ENCODE measurements at places on chromosomes 3 and 15. TPM values are rescaled to one million over a fixed set of nuclear protein-coding genes. Genes with fewer than 3 reads are reported as not detected.

- H3K36me3 ChIP-seq, result peaks cover 45% of the 10 kb centered on the region
- no peaks in the 10 kb centered on the region for H3K27me3 ChIP-seq
- no peak for DNase-seq
- H3K4me1 ChIP-seq, result no peaks in the 10 kb centered on the region
Measured at GRCh38 chr15:64122936-64123351, 27.2 kb downstream of the SNX1 start.

GRCh38 chr3:52356126-52356525 is 40.0 kb downstream of the DNAH1 start:
- H3K36me3 ChIP-seq, result no peaks in the 10 kb centered on the region
- no peak for DNase-seq
- H3K27me3 ChIP-seq, result no peaks in the 10 kb centered on the region

- peaks cover 35% of the 10 kb centered on the region for H3K4me1 ChIP-seq
- H3K36me3 ChIP-seq, result no peaks in the 10 kb centered on the region
- H3K27me3 ChIP-seq, result no peaks in the 10 kb centered on the region
Measured at GRCh38 chr3:133535971-133536881, 37.3 kb upstream of the CDV3 start.

DNA sequence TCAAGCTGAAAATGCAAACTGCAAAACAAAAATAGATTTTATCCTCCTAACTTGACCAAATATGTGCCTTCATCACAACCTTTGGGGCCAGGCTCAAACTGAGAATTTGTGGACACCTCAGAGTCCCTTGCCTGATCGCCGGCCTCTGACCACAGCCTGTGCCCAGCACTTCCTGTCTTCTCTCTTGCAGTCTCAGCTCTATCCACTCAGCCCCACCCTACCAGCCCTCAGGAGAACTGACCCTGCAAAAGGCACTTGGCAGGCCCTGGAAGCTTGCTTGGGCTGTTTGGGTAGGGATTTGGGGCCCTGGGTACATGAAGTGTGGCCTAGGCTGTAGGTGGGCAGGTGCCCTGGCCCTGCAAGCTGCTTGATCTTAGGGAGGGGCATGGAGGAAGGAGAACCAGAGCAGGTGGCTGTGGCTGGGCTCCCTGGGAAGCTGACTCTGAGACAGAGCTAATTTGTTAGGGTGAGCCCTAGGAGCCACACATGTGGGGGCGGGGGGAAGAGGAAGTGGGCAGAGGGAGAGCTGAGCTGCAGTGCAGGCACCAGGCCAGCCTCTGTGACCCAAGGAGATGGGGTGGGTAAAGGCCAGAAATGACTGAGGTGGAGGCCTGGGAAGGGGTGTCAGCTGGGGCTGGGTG is 8.6 kb downstream of the CLEC3B start:
- no peak overlapping the region for H3K4me3 ChIP-seq
- H3K27me3 ChIP-seq, result peaks cover 2% of the 10 kb centered on the region
- H3K4me1 ChIP-seq, result peaks cover 4% of the 10 kb centered on the region
- no peak overlapping the region for H3K27ac ChIP-seq
- H3K36me3 ChIP-seq, result no peaks in the 10 kb centered on the region

GRCh38 chr15:99634576-99634975 is 68.8 kb downstream of the MEF2A start:
- no peak for DNase-seq
- no peaks in the 10 kb centered on the region for H3K36me3 ChIP-seq
- no peak overlapping the region for H3K4me3 ChIP-seq

GRCh38 chr3:47370887-47371697 is 9.7 kb upstream of the PTPN23 start:
- H3K4me3 ChIP-seq, result no peak overlapping the region
- H3K27me3 ChIP-seq, result no peaks in the 10 kb centered on the region

DNA sequence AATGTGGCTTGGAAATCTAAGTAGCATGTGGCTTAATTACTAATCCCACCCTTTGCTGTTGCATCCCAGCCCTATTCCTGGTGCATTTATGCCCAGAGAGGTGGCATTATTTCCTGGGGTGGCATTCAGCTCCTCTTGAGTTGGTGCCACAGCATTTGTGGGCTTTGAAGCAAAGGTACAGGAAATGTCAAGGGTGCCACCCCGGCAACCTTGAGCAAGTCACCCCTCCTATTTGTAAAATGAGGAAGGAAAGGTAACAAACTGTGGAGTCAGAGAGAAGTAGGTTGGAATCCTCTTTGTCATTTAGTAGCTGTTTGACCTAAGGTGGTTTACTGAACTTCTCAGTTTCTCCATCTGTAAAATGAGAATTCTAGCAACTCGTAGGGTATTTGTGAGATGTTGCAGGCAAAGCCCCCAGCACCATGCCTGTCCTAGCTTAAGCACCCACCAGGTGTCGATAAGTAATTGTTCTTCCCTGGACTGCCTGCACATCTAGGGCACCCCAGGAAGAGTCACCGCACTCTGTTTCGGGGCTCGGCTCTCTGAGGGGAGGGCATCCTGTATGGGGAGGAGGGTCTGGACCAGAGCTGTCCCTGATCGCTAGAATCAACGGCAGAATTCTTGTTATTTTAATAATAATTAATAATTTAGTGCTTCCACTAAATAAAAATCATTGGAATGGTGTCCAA is 17.1 kb downstream of the ISG20 start:
- H3K27ac ChIP-seq, result no peak overlapping the region
- no peak overlapping the region for H3K4me3 ChIP-seq
- no peaks in the 10 kb centered on the region for H3K36me3 ChIP-seq
- no peak for DNase-seq
- peaks cover 14% of the 10 kb centered on the region for H3K4me1 ChIP-seq

The PHLDB2 gene
- total RNA-seq, result 171 TPM

GRCh38 chr3:161104561-161105551 is at the start of gene B3GALNT1:
Gene B3GALNT1 (minus strand): TSS chr3:161105349. CDS start chr3:161086754, 18,595 bp downstream.
- H3K27ac ChIP-seq, result peak within 1 kb of the TSS; percentile 52
- peaks cover 4% of the 10 kb centered on the region for H3K4me1 ChIP-seq
- peak; percentile 74 for DNase-seq
- no peaks in the 10 kb centered on the region for H3K36me3 ChIP-seq
- no peaks in the 10 kb centered on the region for H3K27me3 ChIP-seq

The SNX4 gene
- 40.4 TPM for total RNA-seq

The HTD2 gene
- 7.7 TPM for total RNA-seq

DNA sequence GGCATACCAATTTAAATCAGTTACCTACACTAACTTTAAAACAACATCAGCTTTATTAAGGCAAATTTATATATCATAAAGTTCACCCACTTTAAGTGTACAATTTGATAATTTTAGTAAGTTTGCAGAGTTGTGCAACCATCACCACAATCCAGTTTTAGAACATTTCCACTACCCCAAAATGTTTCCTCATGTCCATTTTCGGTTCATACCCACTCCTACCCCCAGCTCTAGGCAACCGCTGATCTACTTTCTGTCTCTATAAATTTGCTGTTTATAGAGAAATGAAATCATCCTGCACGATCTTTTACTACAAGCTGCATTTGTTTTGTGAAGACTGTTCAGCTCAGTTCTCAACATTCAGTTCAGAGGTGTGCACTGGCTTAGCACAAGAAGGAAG is 31.5 kb upstream of the FAM81A start:
- H3K4me1 ChIP-seq, result no peaks in the 10 kb centered on the region
- H3K27me3 ChIP-seq, result no peaks in the 10 kb centered on the region
- no peak overlapping the region for H3K27ac ChIP-seq
- H3K4me3 ChIP-seq, result no peak overlapping the region
- no peak for DNase-seq

- no peak for DNase-seq
- no peak overlapping the region for H3K27ac ChIP-seq
- H3K36me3 ChIP-seq, result no peaks in the 10 kb centered on the region
- no peaks in the 10 kb centered on the region for H3K4me1 ChIP-seq
- H3K27me3 ChIP-seq, result peaks cover 19% of the 10 kb centered on the region
Measured at GRCh38 chr3:195039180-195039843, 231.6 kb downstream of the XXYLT1 start.

DNA sequence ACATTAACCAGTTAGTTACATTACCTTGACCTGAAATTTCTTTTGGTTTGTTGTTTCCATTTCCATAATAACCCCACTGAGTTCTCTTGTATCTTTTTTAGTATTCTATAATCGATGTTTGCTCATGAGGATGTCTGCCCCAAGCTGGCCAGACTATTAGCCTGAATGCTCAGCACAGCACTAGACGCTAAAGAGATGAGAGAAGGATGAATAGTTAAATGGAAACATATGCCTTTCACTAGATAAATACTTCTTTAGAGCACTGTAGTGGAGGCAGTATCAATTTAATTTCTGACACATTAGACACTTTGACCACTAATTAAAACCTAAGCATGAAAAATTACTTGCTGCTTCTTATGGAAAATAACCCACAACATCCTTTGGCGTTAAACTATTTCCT is 654.9 kb upstream of the KCNMB2 start:
- DNase-seq, result no peak
- no peaks in the 10 kb centered on the region for H3K36me3 ChIP-seq
- no peaks in the 10 kb centered on the region for H3K4me1 ChIP-seq
- no peaks in the 10 kb centered on the region for H3K27me3 ChIP-seq
- no peak overlapping the region for H3K27ac ChIP-seq
- no peak overlapping the region for H3K4me3 ChIP-seq

The ZBED2 gene
- total RNA-seq, result 1.0 TPM

DNA sequence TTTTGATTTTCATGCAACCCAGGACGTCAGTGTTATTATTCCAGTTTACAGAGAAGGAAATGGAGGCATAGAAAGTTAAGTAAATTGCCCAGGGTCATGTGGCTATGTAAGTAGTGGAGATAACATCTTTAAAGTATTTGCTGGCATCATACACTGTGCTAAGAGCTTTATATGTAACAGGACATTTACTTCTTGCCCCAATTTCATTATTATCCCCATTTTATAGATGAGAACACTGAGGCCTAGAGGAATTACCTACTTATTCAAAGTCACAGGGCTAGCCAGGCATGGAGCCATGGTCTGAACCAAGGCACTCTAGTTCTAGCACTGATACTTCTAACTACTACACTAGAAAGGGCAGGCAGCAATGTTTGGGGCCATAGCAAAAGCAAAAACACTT is 107.3 kb upstream of the ANKRD28 start:
- H3K27me3 ChIP-seq, result no peaks in the 10 kb centered on the region
- H3K4me3 ChIP-seq, result no peak overlapping the region
- H3K36me3 ChIP-seq, result no peaks in the 10 kb centered on the region
- H3K27ac ChIP-seq, result no peak overlapping the region

DNA sequence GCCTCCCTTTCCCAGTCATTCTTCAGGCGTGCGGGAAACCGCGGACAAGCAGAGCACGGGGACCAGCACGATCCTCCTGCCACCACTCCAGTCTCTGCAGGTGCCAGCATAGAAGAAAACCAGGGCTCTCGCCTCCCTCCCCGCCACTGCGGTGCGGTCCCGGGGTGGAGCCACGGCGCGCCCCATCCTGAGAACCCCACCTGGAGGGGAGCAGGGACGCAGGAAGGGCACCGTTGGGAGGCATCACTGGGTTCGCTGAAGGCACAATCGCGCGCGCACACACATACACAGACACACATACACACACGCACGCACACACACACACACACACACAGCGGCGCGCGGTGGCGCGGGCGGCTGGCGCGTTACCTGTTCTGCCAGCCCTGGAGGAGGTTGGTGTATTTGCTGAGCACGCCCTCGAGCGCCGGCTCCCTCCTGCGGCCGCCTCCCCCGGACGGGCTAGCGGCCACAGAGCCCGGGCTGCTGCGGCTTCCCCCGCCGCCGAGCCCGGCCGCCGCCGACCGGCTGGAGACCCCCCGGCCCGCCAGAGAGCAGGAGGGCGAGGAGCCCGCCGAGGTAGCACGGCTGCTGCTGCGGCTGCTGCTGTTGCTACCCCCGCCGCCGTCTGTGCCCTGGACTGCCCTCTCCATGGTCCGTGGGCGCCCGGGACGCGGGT is 394 bp downstream of the OSBPL10 start:
- H3K27ac ChIP-seq, result peak overlapping the region; percentile 56
- H3K27me3 ChIP-seq, result no peaks in the 10 kb centered on the region
- no peaks in the 10 kb centered on the region for H3K4me1 ChIP-seq
- no peaks in the 10 kb centered on the region for H3K36me3 ChIP-seq
- DNase-seq, result peak; percentile 60

- DNase-seq, result no peak
- no peaks in the 10 kb centered on the region for H3K27me3 ChIP-seq
- H3K36me3 ChIP-seq, result no peaks in the 10 kb centered on the region
- H3K4me1 ChIP-seq, result peaks cover 15% of the 10 kb centered on the region
Measured at GRCh38 chr15:66581972-66582537, 16.3 kb upstream of the LCTL start.

The ITGA11 gene
- 193 TPM for total RNA-seq

DNA sequence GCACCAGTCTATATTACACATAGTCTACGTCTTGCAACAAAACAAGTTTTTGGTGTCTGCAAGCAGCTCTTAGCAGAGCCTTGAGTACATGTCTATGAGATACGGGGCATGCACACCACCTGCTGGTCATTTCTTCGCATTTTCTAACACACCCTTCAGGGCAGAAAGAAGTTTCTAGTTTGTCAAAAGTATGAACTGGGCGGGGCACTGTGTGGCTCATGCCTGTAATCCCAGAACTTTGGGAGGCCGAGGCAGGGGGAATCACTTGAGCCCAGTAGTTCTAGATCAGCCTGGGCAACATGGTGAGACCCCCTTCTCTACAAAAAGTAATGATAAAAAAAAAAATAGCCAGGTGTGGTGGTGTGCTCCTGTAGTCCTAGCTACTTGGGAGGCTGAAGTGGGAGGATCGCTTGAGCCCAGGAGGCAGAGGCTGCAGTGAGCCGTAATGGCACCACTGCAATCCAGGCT is 64.2 kb upstream of the ARL8B start:
- H3K36me3 ChIP-seq, result no peaks in the 10 kb centered on the region
- H3K27ac ChIP-seq, result no peak overlapping the region
- DNase-seq, result peak; percentile 84
- no peak overlapping the region for H3K4me3 ChIP-seq

DNA sequence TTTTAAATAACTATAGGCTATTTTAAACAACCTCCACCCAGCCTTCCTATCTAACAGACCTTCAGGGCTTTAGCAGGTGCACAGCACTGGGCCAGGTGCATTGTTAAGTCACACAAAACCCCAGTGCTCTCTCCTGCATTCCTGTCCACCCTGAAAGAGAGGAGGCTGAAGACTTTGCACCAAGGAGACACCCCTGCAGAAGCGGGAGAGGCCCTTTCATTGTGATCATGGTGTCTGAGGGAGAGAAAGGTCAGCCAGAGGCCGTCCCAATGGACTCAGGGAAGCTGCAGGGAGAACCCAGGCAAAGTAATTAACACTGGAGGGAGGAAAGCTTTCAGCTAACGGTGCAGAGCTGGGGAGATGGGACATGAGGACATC is 5.2 kb downstream of the LRIG1 start:
- DNase-seq, result no peak
- H3K27ac ChIP-seq, result no peak overlapping the region
- no peaks in the 10 kb centered on the region for H3K36me3 ChIP-seq
- H3K27me3 ChIP-seq, result no peaks in the 10 kb centered on the region
- H3K4me1 ChIP-seq, result peaks cover 24% of the 10 kb centered on the region

DNA sequence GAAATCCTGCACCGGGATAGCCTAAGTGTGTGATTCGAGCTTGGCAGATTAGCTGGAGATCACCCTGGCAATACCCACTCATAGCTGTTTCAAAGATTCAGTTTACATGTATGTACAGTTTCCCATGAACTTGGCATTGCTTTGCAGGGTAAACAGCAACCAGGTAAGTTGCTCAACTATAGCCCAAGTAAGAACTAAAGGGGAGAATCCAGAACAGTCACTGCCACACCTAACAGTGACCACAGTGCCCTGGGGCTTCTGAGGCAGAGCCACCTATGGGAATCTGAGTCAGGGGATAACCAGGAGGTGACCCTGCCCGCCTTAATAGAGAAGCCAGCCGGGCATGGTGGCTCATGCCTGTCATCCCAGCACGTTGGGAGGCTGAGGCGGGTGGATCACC is 15.9 kb downstream of the CDAN1 start:
- DNase-seq, result no peak
- H3K36me3 ChIP-seq, result peaks cover 19% of the 10 kb centered on the region
- H3K4me3 ChIP-seq, result no peak overlapping the region
- H3K4me1 ChIP-seq, result peaks cover 6% of the 10 kb centered on the region
